ENCODE measurements at places on chromosomes 2 and 18.

GRCh38 chr2:168661863-168662256 is 140.6 kb upstream of the NOSTRIN start:
- DNase-seq: no peak

DNA sequence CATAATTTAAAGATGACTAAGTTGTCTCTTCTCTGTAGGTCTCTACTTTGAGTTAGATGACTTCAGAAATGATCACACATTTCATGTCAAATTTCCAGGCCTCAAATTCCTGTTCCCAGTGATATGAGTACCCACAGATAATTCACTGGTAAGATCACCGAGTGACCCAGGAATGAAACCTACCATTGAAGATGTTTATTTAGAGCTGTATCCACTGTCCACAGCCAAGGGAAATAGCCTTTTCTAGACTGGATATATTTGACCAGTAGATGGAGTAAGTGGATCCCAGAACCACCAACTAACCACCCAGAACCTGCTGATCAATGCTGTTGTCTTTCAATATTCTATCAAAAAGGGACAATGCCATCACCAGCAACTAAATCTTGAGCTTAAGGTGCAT is 238.8 kb downstream of the SLC8A1 start:
- peak; percentile 19 for DNase-seq

- DNase-seq: no peak
Measured at GRCh38 chr2:160061533-160061932, 882 bp downstream of the PLA2R1 start.

GRCh38 chr2:54261537-54261936 is 5.5 kb upstream of the TSPYL6 start:
- DNase-seq: no peak

DNA sequence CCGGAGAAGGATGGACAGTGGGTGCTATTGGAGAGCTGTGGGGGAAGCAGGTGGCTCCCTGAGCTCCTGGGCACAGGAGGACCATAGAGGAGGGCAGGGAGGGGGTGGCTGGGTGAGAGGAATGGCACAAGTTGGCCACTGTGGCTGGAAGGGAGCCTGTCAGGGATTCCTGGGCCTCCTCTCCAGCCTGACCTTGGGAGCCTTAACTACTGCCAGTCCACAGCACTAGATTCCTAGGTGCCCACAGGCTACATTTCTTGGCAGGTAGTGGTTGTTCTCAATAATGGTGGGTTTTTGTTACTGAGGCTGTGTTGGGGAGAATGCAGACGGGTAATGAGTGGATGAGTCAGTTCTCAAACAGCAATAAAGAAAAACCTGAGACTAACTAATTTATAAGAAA is 26.0 kb downstream of the EFHD1 start:
- no peak for DNase-seq

DNA sequence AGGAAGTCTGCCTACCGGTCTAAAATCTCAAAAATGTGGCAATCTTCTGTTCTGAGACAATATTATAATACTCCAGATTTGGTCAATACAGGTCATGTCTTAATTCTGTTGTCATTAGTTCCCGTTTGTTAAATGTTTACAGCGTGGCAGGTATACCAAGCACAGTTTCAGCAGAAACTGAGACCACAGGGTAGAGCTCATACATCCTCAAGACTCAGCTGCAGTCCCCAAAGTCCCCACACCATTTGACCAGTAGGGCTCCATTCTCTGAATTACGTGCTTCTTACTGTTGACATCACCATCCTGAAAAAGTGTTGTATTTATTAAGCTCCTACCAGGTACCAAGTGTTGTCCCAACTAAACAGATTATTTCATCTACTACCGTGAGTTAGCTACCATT is 157.1 kb downstream of the MC4R start:
- DNase-seq: no peak

DNA sequence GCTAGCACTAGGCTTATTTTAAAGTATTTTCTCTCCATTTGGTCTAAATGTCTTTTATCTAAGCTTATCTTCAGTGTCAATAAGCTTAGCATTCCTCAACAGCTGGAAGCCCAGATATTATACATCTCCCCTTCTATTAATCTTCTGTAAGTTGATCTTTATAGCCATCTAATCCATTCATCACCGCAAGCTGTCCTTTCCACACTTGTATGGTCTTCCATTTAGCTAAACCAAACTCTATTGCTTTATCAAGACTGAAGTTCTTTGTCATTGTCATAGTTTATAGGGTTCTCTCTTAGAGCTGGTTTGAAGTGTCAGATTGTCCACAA is 101.3 kb upstream of the GPR45 start:
- DNase-seq: no peak

DNA sequence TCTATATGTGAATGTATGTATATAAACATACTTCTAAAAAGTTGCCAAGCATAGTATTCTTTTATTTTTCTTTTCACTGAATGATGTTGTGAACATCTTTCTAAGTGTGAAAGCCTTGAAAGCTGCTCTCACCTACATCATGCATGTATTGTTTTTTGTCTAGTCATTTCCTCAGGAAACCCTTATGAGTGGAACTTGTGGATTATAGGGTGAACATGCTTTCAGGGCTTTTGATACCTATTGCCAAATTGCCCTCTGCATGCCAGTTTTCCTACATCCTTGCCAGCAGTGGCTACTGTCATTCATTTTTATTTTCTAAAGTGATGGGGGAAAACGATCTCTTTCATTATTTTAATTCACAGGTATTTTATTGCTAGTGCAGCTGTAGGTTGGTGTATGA is 78.3 kb downstream of the ADAM23 start:
- no peak for DNase-seq

DNA sequence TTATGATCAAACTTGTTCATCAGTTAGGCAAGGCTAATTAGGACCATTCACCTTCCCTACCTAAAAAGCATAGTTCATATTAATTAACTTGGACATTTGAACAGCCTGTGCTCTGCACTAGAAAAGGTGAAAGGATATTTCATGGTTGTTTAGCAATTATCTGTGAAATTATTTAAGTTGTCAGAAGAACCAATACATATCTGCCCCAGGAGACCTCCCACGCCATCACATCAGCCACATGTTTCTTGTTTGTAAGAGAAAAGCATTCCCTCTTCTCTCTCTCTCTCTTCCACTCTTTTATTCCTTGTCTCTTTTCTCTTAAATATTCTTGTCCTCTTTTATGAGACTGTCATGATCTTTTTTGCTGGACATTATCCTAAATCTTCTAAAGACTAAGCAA is 282.0 kb upstream of the RND3 start:
- no peak for DNase-seq

GRCh38 chr2:128668946-128669345 is 350.3 kb upstream of the HS6ST1 start:
- no peak for DNase-seq

All from NCI-H460 (cell line).